Central memory CD8-positive, alpha-beta T cell (primary cell): ENCODE measurements at places on chromosomes 5 and 9.
A peak's percentile ranks its signal among the peaks of the same experiment; 100 is the strongest.

DNA sequence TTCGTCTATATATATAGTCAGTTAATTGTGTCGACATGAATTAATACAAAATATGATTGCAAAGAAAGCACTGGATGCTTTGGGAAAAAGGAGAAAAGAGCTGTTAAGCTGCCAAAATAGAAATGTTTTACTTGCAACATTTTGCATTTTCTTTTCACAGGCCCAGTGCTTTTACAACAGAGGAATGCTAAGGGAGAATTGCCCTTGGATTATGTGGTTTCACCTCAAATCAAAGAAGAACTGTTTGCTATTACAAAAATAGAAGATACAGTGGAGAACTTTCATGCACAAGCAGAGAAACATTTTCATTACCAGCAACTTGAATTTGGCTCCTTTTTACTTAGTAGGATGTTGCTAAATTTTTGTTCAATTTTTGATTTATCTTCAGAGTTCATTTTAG lies 76.2 kb downstream of the SLF1 start:
- H3K4me3 ChIP-seq = no peak overlapping the region
- H3K36me3 ChIP-seq = peaks cover 16% of the 10 kb centered on the region
- no peaks in the 10 kb centered on the region for H3K27me3 ChIP-seq

DNA sequence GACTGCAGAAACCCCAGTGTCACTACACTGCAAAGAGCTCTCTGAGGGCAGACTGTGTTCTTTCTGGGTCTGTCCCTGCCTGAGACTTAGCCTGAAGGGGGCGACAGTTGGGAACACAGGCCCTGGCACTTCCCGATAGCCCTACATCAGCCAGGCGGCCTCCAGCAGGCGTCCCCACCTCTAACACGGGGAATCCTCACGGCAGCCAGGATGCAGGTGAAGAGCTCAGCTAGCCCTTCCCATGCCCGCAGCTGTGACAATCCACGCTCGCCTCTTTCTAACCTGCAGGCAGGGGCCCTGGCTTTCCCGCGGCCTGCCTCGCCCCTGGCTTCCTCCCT lies 5.9 kb downstream of the MED22 start:
- no peak overlapping the region for H3K27ac ChIP-seq
- H3K27me3 ChIP-seq = no peaks in the 10 kb centered on the region
- H3K4me3 ChIP-seq = no peak overlapping the region
- H3K4me1 ChIP-seq = peaks cover 44% of the 10 kb centered on the region

DNA sequence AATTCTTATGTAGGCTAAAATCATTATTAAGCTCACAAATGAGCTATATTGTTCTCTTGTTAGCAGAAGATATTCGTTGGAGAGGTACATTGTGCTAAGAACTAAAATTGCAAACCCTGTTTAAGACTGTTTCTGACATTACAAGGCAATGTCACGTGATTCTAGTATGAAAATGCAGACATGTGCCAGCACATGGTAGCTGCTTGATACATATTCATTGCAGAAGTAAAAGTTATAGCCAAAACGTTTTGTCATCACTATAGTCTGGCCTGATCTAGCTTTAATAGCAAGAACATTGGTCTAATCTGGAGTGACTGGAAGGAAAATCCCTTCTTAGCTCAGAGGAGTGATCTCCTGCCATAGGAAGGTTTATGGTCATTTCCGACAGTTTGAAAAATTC lies 144.7 kb downstream of the CFAP90 start:
- no peak overlapping the region for H3K4me3 ChIP-seq
- DNase-seq = no peak
- peaks cover 15% of the 10 kb centered on the region for H3K27me3 ChIP-seq

GRCh38 chr5:172820046-172820767 lies 13.8 kb upstream of the ERGIC1 start:
- no peaks in the 10 kb centered on the region for H3K36me3 ChIP-seq
- H3K4me1 ChIP-seq = no peaks in the 10 kb centered on the region
- no peaks in the 10 kb centered on the region for H3K27me3 ChIP-seq
- H3K27ac ChIP-seq = no peak overlapping the region

- no peaks in the 10 kb centered on the region for H3K36me3 ChIP-seq
- no peaks in the 10 kb centered on the region for H3K27me3 ChIP-seq
- no peak overlapping the region for H3K4me3 ChIP-seq
- H3K4me1 ChIP-seq = no peaks in the 10 kb centered on the region
- DNase-seq = no peak
Measured at GRCh38 chr5:37565062-37565670, 186.0 kb downstream of the WDR70 start.

GRCh38 chr5:178230879-178231538 lies 1.6 kb downstream of the PHYKPL start:
- peak overlapping the region; percentile 76 for H3K4me3 ChIP-seq
- no peak for DNase-seq
- H3K36me3 ChIP-seq = peaks cover 34% of the 10 kb centered on the region
- no peaks in the 10 kb centered on the region for H3K27me3 ChIP-seq

GRCh38 chr5:168282120-168282519 lies 9.3 kb upstream of the WWC1 start:
- peaks cover 1% of the 10 kb centered on the region for H3K36me3 ChIP-seq
- H3K27me3 ChIP-seq = peaks cover 48% of the 10 kb centered on the region
- H3K4me3 ChIP-seq = no peak overlapping the region
- no peak for DNase-seq
- no peaks in the 10 kb centered on the region for H3K4me1 ChIP-seq

DNA sequence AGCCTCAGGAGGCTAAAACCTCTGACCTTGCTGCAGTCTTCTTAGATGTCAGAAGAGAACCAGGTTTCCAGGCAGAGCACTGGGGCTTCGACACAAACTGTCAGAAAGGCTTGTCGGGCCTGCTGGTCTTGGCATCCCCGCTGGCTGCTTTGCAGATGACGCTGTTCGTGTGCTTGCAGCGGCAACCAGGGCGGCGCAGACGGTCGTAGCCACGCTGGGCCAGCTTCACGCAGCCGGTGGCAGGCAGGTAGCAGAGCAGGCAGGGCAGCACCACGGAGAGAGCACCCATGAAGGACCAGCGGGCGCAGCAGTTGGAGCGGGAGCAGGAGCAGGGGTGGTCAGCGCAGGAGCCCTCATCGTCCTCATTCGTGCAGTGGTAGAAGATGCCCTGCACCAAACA lies 10.7 kb downstream of the SPRY4 start:
- DNase-seq = no peak
- no peak overlapping the region for H3K27ac ChIP-seq
- H3K4me1 ChIP-seq = no peaks in the 10 kb centered on the region
- no peaks in the 10 kb centered on the region for H3K36me3 ChIP-seq
- no peak overlapping the region for H3K4me3 ChIP-seq
- peaks cover 75% of the 10 kb centered on the region for H3K27me3 ChIP-seq

DNA sequence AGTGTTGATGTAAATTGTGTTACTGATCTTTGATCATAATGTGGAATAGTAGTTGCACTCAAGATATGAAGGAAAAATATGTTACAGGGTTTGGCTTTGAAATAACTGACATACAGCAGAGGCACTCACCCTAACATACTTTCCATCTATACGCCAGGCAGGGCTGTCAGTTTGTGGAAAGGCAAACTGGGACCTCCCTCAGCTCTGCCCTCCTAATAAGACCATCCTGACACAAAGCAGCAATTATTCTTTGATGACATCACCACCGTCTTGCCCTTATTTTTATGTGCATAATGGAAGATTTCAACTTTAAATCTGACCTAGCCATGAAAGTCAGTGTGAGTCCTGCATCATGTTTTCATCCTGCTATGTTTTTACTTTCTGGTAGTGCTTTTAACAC lies 42.9 kb downstream of the ITGA1 start:
- H3K4me1 ChIP-seq = peaks cover 5% of the 10 kb centered on the region
- H3K27ac ChIP-seq = no peak overlapping the region
- no peaks in the 10 kb centered on the region for H3K27me3 ChIP-seq
- no peak for DNase-seq
- no peak overlapping the region for H3K4me3 ChIP-seq
- H3K36me3 ChIP-seq = no peaks in the 10 kb centered on the region

DNA sequence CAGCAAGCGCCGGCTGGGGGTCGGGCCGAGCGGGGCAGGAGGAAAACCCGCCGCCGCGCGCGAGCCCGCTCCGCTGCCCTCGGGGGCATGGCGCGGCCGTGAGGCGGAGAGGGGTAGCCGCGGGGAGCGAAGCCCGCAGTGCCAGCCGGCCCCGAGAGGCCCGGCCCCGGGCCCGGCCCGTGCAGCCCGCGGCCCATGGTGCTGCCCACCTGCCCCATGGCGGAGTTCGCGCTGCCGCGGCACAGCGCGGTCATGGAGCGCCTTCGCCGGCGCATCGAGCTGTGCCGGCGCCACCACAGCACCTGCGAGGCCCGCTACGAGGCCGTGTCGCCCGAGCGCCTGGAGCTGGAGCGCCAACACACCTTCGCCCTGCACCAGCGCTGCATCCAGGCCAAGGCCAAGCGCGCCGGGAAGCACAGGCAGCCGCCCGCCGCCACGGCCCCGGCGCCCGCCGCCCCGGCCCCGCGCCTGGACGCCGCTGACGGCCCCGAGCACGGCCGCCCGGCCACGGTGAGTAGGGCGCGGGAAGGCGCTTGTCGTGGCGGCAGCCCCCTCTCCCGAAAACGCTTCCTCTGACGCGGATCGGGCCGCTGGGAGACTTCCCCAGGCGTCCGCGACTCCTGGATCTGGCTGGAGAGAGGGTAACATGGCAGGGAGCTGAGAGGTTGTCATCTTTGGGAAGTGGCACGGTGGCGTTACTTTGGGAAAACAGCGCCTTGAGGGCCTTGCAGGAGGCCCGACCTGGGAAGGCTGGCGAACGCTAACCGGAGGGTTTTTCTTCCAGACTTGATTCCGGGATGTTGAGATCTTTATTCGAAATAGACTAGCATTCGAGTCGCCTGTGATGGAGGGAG lies 523 bp downstream of the MAML1 start:
- DNase-seq = no peak
- H3K27ac ChIP-seq = peak overlapping the region; percentile 84
- peak overlapping the region; percentile 87 for H3K4me3 ChIP-seq
- peaks cover 30% of the 10 kb centered on the region for H3K36me3 ChIP-seq
- peaks cover 34% of the 10 kb centered on the region for H3K4me1 ChIP-seq
- H3K27me3 ChIP-seq = no peaks in the 10 kb centered on the region

DNA sequence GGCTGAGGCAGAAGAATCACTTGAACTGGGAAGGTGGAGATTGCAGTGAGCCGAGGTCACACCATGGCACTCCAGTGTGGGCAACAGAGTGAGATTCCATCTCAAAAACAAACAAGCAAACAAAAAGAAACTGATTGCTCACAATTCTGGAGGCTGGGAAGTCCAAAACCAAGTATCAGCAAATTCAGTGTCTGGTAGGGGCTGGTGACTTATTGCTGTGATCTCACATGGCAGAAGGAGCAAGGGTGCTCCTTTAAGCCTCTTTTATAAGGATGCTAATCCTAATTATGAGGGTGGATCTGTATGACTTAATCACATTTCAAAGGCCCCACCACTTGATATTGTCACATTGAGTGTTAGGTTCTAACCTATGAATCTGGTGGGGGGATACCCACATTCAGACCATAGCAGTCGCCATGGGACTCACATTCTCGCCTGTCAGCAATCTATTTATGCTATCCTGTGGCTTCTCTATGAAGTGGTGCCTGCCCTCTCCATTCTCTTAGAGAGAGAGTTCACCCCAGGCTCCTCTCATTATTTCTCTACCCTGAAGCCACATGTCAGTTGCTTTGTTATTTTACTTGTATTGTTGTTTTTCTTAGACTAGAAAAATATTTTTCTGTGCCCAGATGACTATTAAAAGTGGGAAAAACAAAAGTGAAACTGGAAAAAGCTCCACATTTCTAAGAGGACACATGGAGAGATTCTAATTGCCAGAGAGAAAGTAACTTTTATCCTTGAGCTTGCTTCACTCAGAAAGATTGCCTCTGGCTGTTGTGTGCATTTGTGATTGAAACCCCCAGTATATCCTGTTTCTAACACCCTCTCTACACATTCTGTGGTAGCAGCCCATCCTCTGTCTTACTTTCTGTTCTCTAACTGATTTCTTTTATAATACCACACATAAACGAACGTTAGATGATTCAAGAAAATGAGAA lies 18.8 kb upstream of the PRLR start:
- no peaks in the 10 kb centered on the region for H3K4me1 ChIP-seq
- no peaks in the 10 kb centered on the region for H3K36me3 ChIP-seq
- peaks cover 11% of the 10 kb centered on the region for H3K27me3 ChIP-seq
- H3K27ac ChIP-seq = no peak overlapping the region
- no peak for DNase-seq

- DNase-seq = peak; percentile 11
- peaks cover 43% of the 10 kb centered on the region for H3K4me1 ChIP-seq
- peaks cover 1% of the 10 kb centered on the region for H3K36me3 ChIP-seq
- H3K27ac ChIP-seq = peak overlapping the region; percentile 88
Measured at GRCh38 chr5:87120518-87121303, 147.0 kb upstream of the RASA1 start.

DNA sequence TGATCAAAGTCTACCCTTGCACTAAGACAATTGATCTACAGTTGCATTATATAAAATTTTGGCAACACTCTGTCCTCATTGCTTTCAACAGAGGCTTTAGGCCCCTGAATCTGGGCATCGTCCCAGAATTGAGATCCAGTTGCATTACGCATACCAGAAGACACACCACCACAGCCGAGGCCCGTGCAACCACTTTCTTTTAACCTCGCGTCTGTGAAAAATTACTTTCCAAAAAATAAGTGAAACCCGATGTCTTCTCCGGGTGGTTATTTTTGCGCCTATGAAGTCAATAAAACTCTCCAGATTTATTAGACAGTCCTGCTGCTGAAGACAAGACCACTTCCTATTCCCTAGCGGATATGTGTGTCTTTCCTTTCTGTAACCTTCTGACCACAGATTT lies 52.1 kb upstream of the NFIB start:
- H3K36me3 ChIP-seq = no peaks in the 10 kb centered on the region
- H3K27ac ChIP-seq = no peak overlapping the region
- no peak overlapping the region for H3K4me3 ChIP-seq
- H3K27me3 ChIP-seq = peaks cover 24% of the 10 kb centered on the region
- no peaks in the 10 kb centered on the region for H3K4me1 ChIP-seq
- DNase-seq = no peak

DNA sequence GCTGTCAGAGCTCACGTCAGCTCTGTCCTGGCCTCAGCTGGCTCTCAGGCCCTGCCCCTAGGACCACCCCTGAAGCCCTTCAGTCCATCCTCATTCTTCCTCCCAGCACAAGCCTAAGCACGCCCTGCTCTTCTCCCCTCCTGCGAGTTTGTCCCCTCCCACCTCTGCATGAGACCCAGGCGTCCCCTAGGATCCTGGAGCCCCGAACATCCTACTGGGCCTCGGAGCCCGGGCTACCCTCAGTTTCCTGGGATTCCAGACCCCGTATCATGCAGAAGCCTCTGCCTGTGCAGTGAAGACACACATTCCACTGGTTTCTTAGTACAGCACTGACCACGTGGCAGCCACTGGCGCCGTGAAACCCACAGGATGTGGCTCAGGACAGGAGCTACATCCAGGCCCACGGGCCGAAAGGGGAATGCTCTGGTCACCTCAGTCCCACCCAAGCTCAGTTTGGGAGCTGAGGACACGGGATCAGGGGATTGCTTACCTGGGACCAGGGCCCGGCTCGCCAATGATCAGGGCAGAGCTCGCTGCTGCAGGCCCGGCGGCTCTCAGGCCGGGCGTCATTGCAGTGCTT lies 64.2 kb downstream of the ZNF354C start:
- no peaks in the 10 kb centered on the region for H3K36me3 ChIP-seq
- peaks cover 7% of the 10 kb centered on the region for H3K27me3 ChIP-seq

- H3K27me3 ChIP-seq = no peaks in the 10 kb centered on the region
- DNase-seq = no peak
- no peaks in the 10 kb centered on the region for H3K4me1 ChIP-seq
- H3K4me3 ChIP-seq = no peak overlapping the region
- no peak overlapping the region for H3K27ac ChIP-seq
Measured at GRCh38 chr5:9712506-9712905, 82.4 kb upstream of the TAS2R1 start.

- H3K36me3 ChIP-seq = no peaks in the 10 kb centered on the region
- peaks cover 12% of the 10 kb centered on the region for H3K4me1 ChIP-seq
- H3K4me3 ChIP-seq = no peak overlapping the region
- no peak for DNase-seq
Measured at GRCh38 chr9:115032296-115032695, 85.7 kb downstream of the TNC start.
